ENCODE measurements at places on chromosomes 11 and 22.

DNA sequence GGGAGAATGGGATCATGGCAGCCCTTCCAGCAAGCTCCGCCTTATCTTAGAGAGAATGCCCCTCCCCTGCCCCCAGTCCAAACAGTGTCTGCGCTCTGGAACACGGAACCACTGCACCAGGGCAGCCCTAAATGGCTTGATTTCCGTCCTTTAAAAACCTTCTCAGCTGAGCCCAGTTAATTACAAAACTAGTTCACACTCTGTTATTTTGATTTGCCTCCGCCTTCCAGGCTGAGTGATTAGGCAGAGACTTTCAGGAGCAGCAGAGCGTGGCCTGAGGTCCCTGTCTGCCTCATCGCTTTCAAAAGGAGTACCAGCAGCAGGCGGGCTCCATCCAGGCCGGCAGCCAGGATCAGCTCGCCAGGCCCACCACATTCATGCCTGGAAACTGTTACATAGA lies 313.0 kb downstream of the BRD1 start:
- DNase-seq = no peak

DNA sequence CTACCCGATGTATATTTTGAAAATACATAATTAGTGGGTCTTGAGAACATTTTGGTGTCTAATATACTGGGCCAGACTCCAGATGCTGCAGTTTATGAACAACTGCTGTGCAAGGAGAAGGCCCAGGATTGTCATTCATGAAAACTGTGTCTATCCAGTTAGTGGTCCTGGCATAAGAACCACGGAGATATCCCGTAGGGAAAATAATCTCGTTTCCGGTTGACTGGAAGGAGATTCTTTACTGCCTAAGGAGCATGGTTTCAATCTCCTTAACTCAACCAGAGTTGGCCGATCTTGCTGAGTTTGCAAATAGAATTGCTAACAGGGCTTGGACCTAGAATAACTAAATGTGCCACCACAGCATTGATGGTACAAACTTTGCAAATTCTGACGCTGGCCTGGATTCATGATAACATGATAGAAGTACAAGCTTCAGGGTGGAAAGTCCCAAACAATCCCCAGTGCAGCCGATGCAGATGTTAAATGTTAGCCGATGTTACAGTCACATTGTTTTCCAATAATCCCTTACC lies 4.6 kb upstream of the RTCB start:
- no peak for DNase-seq

GRCh38 chr11:67648140-67648795 lies 2.3 kb downstream of the ACY3 start:
- peak; percentile 47 for DNase-seq

DNA sequence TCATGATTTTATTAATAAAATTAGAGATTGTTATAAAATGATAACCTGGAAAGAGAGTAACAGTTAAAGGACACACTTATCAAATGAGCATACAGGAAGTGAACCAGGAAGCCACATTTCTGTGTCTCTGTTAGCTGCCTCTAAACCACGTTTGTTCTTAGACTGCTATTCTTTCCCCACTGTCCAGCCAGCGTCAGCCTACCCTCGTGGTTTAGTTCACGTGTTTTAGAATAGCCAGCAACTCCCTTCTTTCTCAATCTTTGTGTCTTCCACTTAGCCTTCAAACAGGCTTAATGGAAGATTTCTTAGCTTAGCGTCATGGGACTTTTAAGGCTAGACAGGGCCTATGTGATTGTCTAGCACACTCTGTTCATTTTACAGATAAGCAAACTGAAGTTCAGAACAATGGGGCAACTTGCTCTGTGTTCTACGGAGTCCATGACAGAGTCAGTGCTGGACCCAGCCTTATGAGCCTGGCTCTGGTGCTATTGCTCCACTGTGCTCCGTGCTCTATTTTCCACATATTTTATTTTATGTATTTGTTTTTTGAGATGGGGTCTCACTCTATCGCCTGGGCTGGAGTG lies 27.2 kb downstream of the GRAMD1B start:
- DNase-seq = no peak

DNA sequence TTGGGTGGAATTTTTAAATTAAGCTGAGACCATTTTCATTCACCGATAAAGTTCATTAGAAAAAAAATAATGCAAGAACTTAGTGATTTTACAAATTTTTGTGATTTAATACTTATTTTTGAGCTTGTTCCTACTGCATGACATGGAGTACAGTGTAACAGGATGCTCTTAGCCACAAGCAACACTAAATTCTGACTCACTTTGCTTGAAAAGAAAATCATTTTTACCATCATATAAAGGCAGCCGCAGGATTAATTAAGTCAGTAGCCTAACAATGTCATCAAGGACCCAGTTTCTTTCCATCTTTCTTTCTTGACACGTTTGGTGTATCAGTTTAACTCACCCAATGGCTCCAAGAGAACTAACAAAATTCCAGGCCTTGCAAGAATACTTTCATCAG lies 540.3 kb upstream of the LUZP2 start:
- no peak for DNase-seq

GRCh38 chr22:50726643-50727340 lies 11.2 kb upstream of the ACR start:
- DNase-seq = no peak

- DNase-seq = no peak
These were observed 77.8 kb upstream of the GDPD4 start for GRCh38 chr11:77379253-77379652.

DNA sequence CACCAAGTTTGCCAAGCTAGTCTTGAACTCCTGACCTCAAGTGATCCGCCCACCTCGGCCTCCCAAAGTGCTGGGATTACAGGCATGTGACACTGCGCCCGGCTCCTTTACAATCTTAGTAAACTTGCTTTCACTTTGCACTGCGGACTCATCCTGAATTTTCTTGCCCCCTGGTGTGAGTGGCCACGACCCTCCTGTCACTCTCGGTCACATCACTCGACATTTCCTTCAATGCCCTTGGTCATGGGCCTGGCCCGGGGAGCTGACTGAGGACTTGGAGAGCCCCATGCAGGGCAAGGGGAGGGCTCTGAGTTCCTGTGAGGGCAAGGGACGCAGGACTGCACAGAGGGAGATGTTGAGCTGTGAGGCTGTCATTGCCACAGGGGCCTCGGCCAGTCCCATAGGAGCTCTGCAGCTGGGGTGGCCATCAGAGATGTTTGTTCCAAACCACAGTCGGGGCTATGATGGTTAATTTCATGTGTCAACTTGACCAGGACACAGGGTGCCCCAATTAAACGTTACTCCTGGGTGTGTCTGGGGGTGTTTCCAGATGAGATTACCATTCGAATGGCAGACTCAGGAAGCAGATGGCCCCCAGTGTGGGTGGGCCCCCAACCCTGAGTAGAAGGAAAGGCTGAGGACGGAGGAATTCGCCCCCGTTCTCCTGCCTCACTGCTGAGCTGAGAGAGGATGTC lies 21.2 kb downstream of the A4GALT start:
- no peak for DNase-seq

DNA sequence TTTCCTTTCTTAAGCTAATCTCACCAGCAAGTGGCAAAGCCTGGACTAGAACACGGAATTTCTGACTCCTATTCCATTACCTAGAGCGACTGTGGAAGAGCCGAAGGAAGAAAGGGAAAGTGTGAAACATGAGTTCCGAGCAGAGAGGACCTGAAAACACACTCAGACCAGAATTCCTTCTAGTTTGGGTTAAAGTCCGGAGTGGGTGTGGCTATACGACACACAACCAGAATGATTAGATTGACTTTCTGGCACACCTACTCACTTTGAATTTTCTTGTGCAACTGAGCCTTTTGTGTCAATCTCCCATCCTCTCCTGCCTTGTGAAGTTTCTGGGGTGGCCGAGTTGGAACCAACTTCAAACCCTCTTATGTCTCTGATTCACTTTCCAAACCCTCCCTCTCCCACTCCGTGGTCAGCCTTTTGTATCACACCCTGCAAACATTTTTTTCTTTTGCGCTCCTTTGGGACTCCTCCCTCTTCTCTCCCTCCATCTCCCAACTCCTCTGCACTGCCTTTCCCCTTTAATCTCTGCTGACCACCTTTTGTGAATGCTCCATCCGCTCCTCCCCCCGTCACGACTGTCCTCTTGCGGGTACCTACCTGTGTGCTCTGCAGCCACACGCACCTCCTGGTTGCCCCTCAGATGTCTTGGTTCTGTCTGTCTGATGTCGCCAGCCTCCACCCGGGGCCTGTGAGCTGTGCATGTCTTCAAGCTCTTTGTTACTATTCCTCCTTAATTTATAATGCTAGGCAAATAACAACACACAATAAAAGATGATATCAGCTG lies 86.3 kb upstream of the BLID start:
- DNase-seq = no peak

DNA sequence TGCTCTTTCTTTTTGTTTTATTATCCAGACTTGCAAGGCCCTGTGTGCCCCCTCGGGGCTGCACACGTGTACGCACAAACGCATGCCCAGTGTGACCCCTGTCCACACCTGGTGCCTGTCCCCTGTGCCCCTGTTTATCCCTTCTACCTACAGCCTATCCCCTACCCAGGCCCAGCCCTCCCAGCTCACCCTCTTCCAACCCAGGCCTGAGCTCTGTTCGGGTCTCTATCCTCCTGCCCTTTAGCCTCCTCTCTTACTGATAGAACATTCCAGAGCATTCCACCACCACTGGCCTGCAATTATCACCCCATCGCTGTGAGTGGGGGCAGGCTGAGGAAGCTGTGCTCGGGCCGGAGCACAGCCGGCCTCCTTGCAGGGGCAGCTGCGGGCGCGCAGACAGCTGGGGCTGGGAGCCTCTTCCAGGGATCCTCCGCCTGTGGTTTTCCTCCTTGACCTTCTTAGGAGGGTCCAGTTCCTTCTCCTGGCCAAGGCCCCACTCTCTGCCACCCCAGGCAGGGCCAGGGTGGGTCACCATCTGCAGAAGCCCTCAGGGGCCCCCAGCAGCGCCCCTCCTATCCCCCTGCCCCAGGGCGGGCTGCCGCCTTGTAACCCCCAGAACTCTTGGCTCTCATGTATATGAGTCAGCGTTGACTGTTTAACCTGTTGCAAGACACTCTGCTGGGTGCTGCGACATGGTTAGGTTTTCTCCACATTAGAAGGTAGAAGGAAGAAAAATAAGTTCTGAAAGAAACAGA lies 41.8 kb upstream of the KCNQ1OT1 start:
- no peak for DNase-seq

- no peak for DNase-seq
These were observed 120.7 kb upstream of the SERPIND1 start for GRCh38 chr22:20653012-20653794.

DNA sequence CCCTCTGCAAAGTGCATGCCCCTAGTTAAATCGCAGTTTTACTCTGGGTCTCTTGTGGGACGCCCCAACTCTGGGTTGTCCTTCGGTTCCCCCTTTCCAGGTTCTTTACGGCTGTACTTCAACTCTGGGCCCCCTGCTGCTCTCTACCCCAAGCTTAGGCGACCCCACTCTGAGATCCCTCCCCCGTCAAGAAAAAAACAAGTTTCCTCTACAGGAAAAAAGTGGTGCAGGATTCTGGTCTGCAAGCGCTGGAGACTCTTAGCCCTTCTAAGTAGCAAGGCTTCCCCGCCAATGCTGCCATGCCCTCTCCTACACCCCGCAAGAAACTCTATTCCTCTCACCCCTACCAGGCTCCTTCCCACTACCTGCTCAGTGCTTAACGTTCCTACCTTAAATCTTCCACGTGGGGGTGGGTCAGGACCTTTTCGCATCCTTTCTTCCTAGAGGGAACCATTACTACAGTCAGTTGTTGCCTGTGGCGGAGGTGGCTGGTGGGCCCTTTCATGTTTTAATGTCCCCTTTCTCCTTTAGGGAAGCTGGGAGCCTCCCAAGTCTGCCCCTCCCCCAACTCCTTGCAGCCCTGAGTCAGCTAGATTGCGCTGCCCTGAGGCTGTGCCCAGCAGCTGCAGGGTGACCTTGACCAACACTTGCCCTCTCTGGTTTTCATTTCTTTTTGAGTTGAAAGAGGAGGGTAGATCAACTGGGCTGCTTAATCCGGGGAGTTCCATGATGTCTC lies 1.4 kb downstream of the NEFH start:
- DNase-seq = no peak

All from stimulated activated CD4-positive, alpha-beta T cell treated with anti-CD3 and anti-CD28 coated beads, TNF-alpha, amount 100 ng/mL, for 24 hours (primary cell).